ENCODE measurements at places on chromosomes 2 and 18.
A peak's percentile ranks its signal among the peaks of the same experiment; 100 is the strongest.

DNA sequence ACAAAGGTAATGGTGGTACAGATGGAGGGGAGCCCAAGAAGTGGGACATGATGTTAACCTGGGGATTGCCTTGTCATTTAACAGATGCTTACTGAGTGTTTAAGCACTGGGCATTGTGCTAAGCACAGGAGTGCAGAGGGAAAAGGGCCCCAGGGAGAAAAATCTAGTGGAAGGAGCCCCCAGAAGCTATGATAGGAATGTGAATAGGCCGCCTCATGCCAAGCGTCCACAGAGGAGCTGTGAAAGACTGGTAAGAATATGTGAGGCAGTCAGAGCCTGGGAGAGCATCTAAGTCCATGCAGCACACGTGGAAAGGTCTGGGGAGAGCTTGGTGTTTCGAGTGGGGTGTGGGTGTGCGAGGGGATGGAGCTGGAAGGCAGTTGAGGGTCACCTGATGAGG lies 5.5 kb downstream of the ZNF532 start:
- no peak for DNase-seq

- no peak for DNase-seq
These were observed 257.6 kb downstream of the CYP26B1 start for GRCh38 chr2:71889759-71890684.

DNA sequence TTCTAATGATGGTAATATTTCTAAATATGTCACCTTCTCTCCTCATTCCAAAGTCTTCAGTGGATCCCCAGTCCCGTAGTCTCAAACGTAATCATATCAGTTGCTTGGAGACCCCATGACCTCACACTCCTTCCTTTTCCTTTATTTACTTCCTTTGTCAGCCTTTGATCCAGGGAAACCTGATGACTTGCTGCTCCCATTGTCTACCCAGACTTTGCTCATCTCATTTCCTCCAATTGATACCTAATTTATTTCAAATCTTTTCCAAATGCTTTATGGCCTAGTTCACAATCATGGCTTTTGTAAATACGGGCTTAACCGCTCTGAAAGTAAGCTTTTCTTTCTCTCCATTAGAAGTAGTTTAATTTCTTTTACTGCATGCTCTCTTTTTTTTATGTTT lies 402.4 kb upstream of the CYRIA start:
- DNase-seq = no peak

- no peak for DNase-seq
These were observed 82.0 kb downstream of the DPP4 start for GRCh38 chr2:161991991-161992390.

GRCh38 chr2:161357097-161357496 lies 48.9 kb downstream of the PSMD14 start:
- DNase-seq = no peak

- DNase-seq = no peak
These were observed at the start of gene PPM1B for GRCh38 chr2:44168681-44169154. TSS of gene PPM1B (plus strand) at chr2:44168875. CDS start at chr2:44201200, 32,325 bp downstream.

- DNase-seq = no peak
These were observed 100.4 kb upstream of the CD226 start for GRCh38 chr18:70047931-70048603.

DNA sequence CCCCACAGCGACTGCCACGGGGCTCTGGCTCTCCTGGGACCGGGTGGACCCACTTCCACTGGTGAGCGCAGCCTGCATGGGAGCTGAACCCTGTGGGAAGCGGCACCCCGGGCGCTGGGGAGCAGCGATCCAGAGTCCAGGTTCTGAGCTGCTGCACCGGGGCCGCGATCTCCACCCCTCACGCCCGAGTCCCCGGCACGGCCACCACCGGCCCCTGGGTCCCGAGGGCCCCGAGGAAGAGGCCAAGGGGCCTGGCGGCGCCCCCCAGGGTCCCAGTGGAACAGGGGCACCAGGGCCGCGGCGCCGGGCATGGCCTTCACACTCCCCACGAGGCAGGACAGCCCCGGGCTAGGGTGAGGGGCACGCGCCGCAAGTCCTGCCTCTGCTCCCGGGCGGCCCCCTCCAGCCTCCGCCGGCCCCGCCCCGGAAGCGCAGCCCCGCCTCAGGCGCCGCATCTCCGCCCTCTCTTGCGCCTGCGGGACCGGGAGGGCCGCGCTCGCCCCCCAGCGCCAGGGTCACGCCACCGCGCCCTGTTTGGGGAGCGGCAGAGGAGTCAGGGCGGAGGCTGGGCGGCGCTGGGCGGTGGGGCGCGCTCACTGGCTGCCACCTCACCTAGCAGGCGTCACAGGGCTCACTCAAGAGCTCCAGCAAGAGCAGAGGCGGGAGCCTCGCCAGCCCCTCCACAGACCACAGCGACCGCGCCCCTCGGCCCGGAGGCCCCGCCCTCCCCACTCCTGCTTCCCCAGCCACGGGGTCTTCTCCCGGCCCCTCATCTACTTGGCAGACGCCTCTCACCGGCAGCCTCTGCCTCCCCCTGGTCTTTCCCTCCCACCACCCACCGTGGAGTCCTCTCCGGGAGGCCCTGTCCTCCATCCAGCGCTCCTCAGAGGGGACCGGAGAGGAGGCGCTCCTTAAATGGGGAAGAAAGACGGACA lies 26.8 kb downstream of the THAP4 start:
- DNase-seq = no peak

GRCh38 chr18:6313415-6313814 lies 101.3 kb downstream of the L3MBTL4 start:
- no peak for DNase-seq

GRCh38 chr18:73288813-73289212 lies 421.0 kb upstream of the NETO1 start:
- no peak for DNase-seq

DNA sequence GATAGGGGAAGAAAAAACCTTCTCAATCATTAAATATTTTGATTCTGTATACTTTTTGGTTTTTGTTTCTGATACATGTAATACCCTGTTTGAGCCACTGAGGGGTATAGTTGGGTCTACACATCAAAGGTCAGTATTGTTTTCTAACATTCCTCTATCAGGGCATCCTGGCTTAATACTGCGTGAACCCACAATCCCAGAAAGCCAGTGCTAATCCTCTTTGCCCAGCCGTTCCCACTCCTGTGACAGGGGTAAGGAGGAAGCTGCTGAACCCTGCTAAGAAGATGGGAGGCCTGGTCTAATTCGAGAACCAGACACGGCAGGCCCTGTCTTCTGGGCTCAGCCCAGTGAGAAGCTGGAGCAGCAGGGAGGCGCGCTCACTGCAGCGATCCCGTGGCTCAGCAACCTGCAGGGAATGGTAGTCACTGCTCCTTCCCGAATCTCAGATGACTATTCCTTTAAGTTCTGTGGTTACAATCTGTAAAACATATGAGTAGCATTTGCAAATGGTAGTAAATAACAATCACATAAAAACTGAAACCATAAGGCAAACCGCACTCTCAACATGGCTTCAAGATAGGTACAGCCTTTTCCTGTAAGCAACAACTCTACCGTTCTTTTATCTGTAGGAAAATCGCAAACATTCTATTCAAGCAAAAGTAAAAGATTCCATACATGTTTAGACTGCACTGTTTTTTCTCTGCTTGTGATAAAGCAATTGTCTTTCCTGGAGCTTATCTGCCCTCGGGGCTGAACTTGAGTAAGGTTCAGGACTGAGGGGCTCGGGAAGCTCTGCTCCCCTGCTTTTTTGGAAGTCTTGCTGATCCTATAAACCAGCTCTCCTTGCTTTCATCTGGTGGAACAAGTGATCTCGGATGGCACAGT lies 87.0 kb downstream of the EPB41L3 start:
- no peak for DNase-seq

DNA sequence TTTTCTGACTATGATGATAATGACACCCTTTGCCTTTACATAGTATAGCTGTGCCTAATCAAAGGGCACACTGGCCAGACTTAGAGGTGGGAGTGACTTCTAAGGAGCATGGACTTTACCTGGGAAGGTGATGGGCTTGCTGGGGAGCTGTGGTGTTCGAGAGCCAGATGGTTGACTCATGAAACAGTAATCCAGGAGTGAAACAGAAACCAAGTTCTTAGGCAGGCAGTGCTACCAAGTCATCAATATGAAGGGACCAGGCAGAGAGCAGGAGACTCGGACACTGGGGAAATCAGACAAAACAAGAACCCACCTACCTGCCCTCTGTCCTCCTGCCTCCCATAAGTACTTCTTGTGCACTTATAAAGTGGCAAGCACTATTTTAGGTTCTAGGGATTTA lies 430.4 kb downstream of the DLGAP1 start:
- no peak for DNase-seq

GRCh38 chr2:195428673-195429072 lies 228.4 kb upstream of the SLC39A10 start:
- DNase-seq = no peak

GRCh38 chr2:7725171-7725849 lies 808.1 kb downstream of the RNF144A start:
- DNase-seq = peak; percentile 0

- no peak for DNase-seq
These were observed 1.8 kb downstream of the ZEB2 start for GRCh38 chr2:144517866-144518747.

DNA sequence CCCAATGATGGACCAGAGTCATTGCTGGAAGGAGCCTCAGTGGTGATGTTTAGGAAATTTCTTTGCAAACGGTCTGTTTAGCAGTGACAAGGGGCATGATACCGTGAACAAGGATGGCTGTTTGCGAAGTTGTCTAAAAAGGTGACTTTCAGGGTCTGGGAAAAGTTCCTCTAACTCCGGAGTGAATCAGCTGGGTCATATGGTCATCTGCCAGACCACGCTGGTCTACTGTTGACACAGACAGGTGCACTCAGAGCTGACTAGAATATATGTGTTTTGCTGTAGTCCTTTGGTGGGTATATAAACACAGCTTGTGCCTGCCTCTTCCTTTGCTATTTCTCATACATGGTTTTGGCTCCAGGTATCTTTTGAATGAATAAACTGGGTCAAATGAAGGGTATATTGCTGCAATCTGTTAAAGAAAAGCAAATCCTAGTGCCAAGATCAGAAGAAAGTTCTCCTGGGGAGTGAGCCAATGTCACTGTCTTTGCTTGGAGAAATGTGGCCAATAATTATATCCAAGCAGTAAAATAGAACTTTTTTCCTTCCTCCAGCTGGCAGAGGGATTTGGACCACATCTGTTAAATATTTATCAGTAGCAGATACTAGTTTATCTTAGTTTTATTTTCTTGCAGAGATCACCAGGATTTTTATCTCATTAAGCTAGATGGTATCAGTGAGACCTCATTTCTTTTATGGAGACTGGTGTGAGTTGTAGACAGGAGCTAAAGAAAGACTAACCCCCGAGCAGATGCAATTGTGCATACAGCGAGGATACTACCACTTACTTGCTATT lies 286.0 kb downstream of the TRIB2 start:
- no peak for DNase-seq

- no peak for DNase-seq
These were observed 39.7 kb upstream of the NEDD4L start for GRCh38 chr18:58004317-58004716.

DNA sequence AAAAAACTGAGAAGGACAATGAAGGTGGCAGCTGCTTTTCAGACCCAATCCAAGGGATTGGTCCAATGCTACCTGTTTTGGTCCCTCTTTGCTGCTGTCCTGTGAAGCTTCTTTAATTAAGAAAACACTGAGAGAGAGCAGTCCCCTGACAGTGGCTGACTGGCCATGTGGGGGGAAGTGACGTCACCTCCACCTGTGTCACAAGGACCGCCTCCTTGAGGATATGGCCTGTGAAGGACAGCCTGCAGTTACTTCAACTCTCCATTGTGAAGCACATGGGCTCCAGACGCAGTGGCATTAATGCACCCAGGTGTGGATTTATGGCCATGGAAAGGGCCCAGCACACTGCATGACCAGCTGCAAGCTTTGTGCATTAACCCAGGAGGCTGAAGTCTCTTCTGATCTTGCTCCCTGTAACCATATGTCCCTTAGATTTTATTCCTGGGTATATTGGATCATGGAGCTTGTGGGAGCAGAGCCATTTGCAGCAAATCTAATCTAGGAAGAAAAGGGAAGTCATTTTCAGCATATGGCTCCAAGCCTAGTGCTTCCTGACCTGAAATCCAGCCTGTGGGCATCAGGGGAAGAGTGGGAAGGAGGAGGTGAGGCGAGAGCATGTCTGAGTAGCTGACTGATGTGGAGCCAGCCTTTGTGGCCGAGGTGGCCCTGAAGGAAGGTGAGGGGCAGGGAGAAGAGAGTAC lies 32.2 kb downstream of the KIF5C start:
- DNase-seq = no peak

DNA sequence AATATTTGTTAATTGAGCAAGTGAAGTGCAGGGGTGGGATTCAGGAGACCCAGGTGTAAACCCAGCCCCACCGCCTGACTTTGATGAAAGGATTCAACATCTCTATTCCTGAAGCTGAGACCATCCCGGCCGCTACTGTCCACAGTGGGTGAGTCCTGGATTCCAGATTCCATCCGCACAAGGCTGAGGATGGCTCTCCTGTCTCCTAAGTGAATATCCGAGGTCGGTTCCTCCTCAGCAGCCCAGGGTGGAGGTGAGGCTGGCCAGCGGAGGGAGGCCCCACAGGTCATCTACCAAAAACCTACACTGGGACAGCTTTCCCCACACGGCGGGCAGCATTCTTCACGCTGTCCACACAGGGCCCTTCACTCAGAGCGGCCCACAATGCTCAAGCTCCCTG lies 57.6 kb downstream of the ACKR3 start:
- no peak for DNase-seq

Data from NCI-H446 treated with DMSO at 0.1 percent for 48 hours (cell line).